GM03348 (cell line): ENCODE measurements at places on chromosomes 4 and X.

GRCh38 chrX:45935408-45935807 is 609.8 kb downstream of the ZNF674 start:
- DNase-seq: no peak

GRCh38 chr4:42104521-42104920 is 47.9 kb downstream of the BEND4 start:
- peak; percentile 51 for DNase-seq

- DNase-seq: no peak
These were observed 127.4 kb downstream of the ANAPC10 start for GRCh38 chr4:144970597-144970996.

- DNase-seq: no peak
These were observed 109.0 kb upstream of the ACSL4 start for GRCh38 chrX:109841869-109842579.

DNA sequence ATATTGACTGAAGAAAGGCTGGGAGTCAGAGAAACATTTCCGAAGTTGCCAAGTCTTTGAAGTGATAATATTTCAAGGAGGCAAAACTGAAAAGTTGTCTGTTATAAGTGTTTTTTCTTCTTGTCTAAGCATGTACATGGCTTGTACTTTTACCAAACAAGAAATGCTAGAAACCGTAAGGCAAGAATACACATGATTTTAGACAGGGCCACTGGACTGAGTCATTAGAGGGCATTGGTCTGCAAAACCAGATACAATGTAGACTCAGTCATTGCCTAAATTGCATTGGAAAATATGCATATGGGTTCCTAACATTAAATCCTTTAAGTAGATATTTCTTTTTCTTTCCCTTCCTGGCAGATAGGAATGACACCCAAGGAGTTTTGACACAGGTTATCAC is 284.9 kb upstream of the PUDP start:
- no peak for DNase-seq

DNA sequence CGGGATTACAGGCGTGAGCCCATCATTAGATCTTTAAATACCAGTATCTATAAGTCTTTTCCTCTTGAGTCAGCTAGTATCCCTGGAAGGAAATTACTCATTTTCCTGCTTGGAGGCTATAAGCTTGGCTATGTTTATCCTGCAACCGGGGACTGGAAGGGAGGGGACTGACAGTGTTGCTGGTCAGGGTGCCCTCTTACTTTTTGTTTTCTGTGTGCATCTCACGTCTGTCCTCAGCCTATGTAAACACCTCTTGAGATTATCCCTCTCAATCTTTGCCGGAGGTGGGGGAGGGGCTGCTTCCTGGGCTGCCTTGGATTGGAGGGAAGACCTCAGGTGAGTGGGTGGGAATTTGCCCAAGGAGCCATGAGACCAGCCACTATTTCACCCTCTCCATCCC is 37.0 kb downstream of the HTT start:
- no peak for DNase-seq

DNA sequence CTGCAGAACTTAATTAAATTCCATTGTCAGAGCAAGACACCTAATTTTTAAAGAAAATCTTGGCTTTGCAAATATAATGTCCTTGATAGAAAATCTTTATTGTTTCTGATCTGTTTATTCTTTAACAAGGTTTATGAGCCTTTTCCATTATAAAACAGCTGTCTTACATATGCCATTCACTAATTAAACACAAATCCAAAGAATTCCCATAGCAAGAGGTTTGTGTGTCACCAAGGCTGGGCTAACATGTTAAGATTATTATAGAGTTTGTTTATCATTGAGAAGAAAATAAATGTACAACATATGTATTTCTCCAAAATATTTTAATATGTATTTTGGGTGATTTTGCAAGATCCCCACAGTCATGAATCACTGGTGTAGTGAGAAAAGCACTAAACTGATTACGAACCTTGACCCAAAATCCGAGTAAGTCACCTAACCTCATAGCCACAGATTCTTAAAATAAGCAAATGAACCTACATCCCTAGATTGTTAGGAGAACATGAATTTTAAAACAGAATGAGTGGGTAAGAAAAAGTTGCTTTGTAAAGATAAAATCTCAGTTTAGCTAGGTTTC is 694.8 kb upstream of the INTU start:
- no peak for DNase-seq

- DNase-seq: no peak
These were observed 97.9 kb downstream of the PHKA2 start for GRCh38 chrX:18886005-18886343.

DNA sequence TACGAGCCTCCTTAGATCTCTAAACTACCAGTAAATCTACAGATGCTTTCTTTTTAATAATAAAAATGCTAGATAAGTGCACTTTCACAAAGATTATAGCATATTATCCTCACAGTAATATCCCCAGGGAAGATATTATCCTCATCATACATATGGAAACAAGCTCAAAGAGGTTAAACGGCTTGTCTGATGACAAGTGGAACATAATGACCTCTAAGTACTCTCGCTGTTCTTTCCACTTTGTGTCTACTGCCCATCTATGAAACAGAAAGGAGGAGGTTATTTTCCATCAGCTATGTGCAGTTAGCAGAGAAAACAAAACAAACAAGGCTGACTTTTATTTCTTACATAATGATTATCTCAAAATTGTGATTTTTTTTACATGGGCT is 42.8 kb upstream of the PRDM8 start:
- no peak for DNase-seq

- DNase-seq: no peak
These were observed 43.8 kb downstream of the GEMIN8 start for GRCh38 chrX:13985697-13986435.

DNA sequence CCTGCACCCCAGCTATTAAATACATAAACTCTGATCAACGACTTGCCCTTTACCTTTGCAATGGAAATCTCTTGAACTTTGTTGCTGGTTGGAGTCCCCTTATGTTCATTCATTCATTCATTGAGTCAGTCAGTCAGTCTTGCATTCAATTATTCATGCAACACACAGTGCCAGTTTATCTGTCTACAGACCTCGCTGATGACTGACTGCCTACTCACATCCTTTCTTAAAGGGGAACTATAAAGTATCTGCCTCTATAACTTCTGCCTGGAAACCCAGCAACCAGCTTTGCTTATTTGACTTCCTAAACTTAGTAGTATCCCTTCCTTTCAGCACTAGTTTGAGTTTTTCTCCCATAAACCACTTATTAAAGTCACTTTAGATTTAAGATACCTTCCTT is 620.8 kb upstream of the ADGRL3 start:
- DNase-seq: no peak

DNA sequence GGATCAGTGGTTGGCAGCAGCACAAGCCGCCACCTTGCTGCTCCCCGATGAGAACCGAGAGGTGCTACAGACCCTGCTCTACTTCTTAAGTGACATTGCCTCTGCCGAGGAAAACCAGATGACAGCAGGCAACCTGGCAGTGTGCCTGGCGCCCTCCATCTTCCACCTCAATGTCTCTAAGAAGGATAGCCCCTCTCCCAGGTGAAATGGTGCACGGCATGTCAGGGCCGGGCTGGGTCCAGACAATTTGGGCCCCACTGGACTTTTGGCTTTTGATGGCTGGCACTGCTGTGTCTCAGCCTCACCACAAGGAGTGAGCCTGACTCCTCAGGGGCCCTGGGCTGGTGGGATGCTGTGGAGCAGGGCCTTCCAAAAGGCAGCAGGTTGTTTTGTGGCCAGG is 74.1 kb downstream of the STARD8 start:
- no peak for DNase-seq

- DNase-seq: peak; percentile 71
These were observed 84.2 kb downstream of the BCOR start for GRCh38 chrX:40013266-40014195.

GRCh38 chr4:103482893-103483292 is 236.9 kb downstream of the TACR3 start:
- no peak for DNase-seq

DNA sequence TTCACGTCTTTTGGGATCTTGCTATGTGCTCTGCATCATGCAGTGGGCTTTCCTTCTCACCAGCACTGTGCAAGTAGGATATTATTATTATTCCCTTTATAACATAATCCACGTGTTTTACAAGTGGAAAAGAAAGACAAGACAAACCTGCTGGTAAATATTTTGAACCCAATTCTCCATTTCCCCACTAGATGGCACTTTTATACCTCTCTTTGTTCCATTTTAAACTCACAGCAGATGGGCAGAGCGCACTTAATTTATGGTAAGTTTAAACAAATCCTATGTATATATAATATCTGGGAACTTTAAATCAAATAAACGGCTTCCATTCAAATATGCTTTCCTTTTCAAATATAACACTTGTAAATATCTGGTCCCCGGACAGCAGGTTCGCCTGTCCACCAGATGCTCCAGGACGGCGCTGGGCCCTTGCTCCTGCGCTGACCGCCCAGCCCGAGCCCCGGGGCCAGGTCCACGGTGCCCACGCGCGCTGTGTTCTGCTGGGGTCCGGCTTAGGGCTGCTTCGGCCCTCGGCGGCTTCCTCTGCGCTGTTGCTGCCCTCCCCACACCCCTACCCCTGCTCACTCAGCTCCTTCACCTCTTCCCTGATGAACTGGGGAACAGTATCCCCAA is 31.1 kb downstream of the F11 start:
- DNase-seq: peak; percentile 70

- DNase-seq: no peak
These were observed 376 bp upstream of the C4orf36 start for GRCh38 chr4:86892636-86892960.

GRCh38 chr4:10703156-10703555 is 18.6 kb upstream of the CLNK start:
- DNase-seq: no peak

- no peak for DNase-seq
These were observed 8.5 kb downstream of the CPZ start for GRCh38 chr4:8601086-8601485.

GRCh38 chr4:183738081-183738673 is 79.1 kb downstream of the TRAPPC11 start:
- peak; percentile 47 for DNase-seq

DNA sequence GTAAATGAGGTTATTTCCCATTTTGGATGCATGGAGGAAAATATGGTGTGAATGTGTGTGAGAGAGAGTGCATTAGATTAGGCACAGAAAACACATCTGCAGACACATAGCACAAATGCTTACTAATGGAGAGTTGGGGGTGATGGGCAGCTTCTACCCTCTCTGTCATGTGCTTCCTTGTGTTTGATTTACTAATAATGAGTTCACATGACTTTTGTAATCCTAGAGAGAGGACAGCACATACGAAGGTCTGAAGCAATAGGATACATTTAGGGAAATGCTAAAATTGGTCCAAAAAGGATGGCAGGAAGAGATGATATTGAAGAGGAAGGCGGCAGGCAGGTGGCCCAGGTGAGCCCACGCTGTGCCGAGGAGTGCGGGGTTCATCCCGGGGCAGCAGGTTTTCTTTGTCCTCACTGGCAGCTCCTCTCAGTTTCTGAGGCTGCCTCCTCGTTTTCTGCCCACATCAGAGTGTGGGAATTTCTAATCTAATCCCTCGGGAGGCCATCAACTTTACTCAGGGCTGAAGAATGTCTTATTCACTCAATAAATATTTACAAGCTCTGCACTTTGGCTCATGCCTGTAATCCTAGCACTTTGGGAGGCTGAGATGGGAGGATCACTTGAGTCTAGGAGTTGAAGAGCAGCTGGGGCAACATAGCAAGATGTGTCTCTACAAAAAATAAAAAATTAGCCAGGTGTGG is 15.9 kb upstream of the MAP9 start:
- DNase-seq: peak; percentile 47

GRCh38 chr4:178198691-178199090 is 756.5 kb upstream of the AGA start:
- DNase-seq: no peak

DNA sequence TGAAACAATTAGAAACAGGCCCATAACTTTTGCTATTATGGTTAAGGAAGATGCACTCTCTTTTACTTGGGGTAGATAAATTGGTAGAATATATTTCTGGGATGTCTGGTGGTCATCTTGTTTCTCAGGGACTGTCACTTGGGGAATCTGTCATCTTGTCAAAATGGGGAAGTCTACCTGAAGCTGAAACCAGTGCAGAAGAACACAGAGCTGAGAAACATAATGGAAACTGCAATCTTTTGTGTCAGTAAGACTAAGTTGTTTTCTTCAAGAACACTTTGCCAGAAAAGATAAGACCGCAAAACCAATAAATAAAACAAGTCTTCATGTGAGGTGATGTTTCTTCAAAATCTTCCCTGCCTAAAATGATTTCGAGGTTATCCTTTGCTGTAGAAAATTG is 92.0 kb downstream of the NAA11 start:
- DNase-seq: no peak

DNA sequence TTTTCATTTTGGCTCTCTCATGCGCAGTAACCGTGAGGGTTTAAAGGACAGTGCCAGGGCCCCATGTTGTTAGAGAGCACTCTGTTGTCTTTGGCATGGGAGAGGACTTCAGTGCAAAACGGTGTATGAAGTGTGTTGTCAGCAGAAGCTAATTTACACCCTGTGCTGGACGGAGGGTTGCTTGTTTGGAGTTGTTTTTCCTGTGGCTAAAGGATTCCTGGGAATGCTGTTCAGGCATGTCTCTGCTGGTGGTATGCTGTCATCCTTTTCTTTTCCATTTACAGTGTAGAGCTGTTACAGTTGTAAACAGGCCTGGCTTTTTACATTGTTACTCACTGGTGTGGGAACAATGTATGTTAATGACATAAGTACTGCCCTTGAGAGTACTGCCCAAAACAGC is 206.3 kb downstream of the CBR4 start:
- no peak for DNase-seq

GRCh38 chr4:127525608-127526007 is 107.1 kb upstream of the INTU start:
- no peak for DNase-seq

DNA sequence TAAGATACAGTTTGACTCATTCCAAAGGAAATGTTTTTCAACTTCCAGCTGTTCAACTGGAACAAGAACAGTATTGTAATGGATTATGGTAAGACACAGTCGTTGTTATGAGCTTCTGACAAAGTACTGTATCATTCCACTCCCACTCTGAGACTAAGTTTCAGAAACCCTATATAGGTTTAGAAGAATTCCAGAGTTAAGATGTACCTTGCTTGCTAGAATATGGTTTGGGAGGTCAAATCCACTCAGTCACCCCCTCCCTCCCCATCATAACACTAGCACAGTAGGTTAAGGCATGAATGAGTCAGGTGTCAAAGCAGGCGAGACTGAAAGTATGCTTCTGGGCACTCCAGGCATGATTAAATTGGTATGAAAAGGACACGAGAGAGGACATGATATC is 339.7 kb downstream of the DMD start:
- no peak for DNase-seq

DNA sequence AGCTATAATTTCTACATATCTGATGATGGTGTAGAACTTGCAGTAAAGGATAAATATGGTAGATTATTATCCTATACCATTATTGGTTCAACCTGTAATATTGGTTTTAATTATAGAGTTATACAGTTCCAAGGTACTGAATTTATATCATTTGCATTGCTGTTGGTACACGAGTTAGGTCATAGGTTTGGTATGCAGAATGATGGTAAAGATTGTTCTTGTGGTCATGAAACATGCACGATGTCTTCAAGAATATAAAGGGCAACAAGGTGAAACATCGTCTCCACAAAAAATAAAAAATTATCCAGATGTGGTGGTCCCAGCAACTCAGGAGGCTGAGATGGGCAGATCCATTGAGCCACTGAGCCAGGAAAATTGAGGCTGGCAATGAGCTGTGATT is 99.6 kb downstream of the ADAM29 start:
- no peak for DNase-seq
